ENCODE measurements at places on chromosomes 5 and 9.

DNA sequence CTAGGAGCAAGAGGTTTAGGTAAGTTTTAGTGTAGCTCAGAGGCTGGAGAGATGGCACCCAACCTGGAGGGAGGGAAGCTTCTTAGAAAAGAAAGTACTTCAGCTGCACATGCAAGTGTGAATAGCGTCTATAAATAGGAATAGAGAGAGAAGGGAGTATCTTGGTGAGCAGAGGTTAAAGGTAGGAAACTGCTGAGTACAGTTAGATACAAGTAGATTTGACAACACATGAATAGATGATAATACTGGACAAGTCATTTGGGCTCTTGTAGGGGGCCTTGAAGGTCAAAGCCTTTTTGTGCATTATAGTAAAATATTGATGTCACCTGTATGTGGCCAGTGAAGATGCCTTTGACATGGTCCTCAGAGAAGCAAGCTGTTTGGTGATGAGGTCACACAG lies 34.2 kb downstream of the ANP32B start:
- DNase-seq, result no peak

- DNase-seq, result no peak
Observed at GRCh38 chr9:35395706-35396101, 94.2 kb upstream of the RUSC2 start.

DNA sequence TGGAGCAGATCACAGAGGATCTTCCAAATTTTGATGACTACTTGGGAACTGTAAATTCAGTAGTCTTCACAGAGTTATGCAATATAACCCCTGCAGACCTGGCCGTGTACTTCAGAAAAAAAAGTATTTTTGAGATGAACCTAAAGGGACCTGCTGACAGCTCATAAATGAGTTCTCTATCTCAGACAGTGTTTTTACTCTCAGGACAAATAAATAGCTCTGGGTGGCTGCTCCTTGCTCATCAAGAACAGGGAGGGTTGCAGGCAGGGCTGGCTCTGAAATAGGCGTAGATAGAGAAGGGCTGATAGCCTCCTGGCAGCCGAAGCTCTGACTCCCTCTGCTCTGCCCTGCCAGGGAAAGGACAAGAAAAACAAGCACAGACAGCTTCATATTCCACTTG lies 64.8 kb downstream of the PLAC8L1 start:
- DNase-seq, result no peak

- no peak for DNase-seq
Observed at GRCh38 chr5:66851306-66851705, 255.1 kb downstream of the MAST4 start.

DNA sequence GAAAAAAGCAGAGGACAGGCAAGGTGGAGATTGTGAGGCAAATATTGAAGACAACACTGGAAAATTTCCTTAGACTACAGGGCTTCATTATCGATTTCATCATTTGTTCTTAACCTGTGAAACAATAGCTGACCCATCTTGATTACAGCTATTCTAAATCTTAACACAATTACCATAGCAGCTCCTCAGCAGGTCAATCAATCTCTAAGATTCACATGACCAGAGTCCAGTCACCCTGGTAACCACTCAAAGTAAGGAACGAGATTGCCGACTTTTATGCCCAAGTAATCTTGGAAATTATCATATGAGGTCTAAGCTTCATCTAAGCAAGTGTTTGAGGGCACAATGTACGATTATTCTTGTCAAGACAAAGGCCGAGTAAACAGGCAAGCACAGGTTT lies 93.8 kb downstream of the TTC39B start:
- no peak for DNase-seq

DNA sequence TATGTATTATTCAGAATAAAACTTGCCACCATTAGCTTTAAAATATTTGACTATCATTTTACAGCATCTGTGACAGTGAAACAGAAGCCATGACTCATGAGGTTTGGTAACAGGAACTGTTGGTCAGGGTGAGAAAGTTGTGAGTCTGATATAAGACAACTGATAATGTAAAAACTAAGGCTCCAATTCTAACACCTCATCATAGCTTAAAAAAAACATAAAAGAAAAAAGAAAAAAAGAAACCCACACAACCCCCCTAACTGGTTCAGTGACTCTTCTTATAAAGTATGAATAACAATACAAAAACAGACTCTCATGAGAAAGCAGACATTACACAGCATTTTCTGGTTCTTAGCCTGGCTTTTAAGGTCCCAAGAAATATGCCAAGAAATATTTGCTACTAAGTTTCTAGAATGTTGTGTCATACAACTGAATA lies 85.8 kb downstream of the MRPS27 start:
- DNase-seq, result no peak

DNA sequence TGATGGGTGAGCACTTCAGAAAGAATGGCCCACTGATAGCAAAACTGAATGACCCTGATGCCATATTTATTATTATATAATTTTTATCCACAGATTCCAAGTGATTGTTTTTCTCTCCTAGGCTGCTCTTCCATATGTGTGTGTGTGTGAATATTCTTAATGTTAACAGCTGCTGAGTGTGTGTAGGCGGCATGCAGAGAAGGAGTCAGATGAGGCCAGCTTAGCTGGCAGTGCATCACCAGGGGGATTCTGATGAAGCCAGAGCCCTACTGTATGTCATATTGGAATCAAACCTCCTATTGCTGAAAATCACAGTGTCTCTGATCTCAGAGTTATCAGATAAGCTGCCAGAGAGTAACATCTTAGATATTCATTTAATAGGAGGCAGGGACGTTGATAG lies 177.1 kb downstream of the DMAC1 start:
- peak; percentile 10 for DNase-seq

DNA sequence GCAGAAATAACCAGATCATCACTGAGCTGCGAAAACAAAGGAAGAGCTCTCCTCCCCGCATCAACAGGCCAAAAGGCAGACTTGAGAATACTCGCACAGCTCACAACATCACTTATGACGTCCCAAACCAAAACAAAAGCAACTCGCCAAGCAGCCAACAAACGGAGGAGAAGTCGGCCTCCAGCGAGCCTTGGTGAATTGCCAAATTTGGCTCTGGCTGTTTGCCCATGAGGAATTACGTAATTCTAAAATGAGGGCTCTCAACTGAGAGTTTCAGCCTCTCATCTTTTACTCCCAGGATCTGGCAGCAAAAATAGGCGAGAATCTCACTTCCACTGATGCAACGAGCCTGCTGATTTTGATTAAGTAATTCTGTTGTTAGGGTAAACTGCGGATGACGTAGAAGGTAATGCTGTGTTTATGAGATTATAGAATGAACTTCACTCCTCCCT lies 51.7 kb upstream of the SEMA6A start:
- peak; percentile 85 for DNase-seq

DNA sequence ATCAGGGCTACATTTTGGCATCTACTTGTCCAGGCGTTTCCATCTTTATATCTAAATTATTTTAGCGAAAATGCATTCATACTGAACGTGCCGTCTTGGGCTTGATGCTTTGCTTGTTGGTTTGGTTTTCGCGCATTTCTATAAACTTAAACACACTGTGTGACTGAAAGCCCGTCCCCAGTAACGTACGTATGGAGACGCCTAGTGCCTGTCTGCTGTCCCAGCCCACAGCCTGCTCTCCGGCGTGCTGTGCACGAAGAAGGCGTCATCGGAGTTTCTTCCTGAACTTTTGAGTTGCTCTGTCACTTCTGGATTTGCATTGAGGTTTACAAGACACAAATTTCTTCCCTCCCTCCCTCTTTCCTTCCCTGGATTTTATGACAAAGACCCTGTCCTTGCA lies 40.6 kb upstream of the IRX4 start:
- no peak for DNase-seq

DNA sequence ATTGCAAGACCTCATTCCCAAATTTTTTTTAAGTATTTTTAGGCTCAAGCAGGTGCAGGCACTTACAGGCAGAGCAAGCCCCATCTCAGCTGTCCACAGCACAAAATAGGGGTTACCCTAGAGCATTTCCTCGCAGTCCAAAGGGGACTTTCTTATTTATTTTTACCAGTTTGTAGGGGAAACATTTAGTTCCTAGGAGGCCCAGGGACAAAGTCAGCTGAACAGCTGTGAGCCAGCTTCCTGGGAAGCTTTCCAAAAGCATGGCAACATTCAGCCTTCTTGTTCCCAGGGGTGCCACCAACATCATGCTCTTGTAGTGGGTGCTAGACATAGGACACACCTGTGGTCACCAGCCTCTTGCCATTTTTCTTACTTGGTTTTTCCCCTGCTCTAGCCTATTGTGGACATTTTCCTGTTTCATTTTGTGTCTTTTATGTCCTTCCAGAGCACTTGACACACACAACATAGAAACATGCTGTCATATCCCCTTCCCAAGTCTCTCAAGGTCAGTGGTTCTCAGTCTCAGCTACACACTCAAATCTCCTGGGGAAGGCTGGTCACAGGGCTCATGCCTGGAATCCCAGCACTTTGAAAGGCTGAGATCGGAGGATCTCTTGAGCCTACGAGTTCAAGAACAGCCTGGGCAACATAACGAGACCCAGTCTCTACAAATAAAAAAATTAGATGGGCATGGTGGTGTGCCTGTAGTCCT lies 38.2 kb downstream of the HAVCR1 start:
- no peak for DNase-seq

GRCh38 chr9:26296910-26297572 lies 595.6 kb downstream of the CAAP1 start:
- DNase-seq, result no peak

DNA sequence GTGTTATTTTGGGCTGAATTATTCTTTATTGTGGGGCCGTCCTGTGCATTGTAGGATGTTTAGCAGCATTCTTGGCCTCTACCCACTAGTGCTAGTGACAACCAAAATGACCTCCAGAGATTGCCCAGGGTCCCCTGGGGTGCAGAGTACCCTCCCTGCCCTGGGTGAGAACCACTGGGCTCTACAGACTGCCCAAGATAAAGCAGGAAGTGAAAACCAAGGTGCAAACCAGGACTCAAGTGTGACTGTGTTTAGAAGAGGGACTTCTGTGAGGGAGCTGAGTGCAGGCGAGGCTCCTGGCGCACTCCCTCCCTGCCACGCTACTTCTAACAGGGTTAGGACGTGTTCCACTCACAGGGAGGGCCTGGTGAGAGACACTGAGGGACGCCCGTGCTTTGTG lies 41.6 kb downstream of the USP20 start:
- DNase-seq, result no peak

DNA sequence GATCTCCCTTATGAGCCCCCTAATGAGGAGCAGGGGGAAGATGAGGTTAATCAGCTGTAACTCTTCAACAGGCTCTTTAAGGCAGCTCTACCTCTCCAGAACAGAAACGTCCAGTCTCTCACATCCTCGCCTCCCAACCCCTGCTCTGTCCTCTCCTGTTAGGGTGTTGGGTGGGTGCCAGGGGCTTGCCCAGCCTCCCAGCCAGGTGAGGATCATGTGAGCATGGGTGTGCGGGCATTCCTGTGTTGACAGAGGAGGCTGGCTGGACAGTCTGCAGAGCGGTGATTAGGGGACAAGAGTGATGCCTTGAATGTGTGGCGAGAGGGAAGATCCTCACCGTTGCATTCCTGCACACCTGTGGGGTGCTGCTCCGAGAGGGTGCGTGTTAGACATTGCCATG lies 51.7 kb downstream of the CCDC180 start:
- DNase-seq, result no peak

GRCh38 chr9:82423700-82424099 lies 435.1 kb downstream of the SPATA31D1 start:
- DNase-seq, result no peak

GRCh38 chr5:167616043-167616890 lies 675.2 kb upstream of the WWC1 start:
- no peak for DNase-seq

DNA sequence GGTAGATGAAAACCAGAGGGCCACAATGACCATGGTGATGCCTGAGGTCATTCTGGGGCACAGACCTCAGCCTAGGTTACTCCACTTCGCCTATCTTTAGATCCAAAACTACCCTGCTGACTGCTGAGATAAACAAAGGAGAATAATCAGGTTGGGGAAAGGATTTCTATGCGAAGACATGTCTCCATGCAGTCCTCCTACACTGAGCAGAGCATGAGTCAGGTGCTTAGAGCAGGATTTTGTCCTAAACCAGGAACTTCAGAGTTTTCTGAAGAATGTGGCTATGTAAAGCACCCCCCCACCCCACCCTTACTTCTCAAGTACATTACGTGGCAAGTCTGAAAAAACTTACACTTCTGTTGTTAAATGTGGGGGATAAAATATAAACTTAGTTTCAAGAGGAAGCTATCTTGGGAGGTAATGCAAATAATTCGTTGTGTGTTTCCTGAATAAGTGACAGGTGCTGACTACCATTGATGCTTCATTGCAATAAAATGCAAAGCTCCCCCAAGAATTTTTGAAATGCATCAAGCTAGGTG lies 19.4 kb downstream of the PDCD1LG2 start:
- no peak for DNase-seq

DNA sequence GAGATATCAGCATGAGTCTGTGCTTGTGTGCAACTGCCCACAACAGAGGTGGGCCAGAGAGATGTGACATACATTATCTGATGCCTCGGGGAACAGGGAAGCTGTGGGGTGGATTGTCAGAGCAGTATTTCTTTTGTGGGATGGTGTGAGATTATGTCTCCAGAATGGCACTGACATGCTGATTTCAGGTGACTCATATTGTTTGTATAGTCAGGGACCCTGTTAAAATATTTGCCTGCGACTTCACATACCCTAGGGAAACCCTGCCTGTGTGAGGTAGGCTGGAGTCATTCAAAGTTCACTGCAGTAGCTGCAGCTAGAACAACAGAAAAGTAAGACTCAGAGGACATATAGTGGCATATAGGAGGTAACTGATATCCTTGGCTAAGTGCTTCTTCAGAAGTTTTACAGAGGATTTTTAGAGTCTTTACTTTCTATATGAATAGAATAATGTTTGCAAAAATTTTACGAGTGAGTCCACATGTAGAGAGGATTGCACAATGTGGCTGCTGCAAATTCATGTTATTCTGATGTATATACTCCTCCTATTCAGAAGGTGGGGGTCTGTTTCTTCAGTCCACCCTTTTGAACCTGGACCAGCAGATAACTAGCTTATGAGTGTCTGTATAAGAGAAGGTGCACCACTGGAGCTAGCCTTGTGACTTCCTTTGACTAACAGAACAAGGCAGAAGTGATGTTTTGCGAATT lies 89.3 kb downstream of the MACIR start:
- DNase-seq, result no peak

DNA sequence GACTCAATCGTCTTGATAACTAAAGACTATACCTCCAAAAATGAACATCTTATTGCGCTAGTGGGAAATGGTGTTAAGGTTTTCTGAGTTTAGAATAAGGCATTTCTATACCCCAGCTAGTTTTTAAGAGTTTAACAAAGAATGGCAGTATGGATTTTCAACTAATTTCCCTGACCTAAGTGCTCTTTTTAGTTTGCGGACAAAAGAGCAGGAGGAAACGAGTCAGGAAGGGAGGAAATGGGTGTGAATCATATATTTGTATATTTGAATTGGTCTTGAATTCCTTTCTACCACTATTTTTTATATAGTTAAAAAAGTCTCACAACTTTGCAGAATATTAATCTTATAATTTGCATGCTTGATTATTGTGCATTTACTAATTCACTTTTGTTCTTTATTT lies 516.3 kb upstream of the ZNF608 start:
- no peak for DNase-seq

GRCh38 chr9:3751125-3751758 lies 225.4 kb upstream of the RFX3 start:
- DNase-seq, result no peak
